ENCODE measurements at places on chromosomes 16 and 17.

- no peak for DNase-seq
These were observed 725 bp downstream of the KRTAP16-1 start for GRCh38 chr17:41308251-41308917.

GRCh38 chr16:69941251-69942098 lies 9.7 kb upstream of the CLEC18A start:
- no peak for DNase-seq

DNA sequence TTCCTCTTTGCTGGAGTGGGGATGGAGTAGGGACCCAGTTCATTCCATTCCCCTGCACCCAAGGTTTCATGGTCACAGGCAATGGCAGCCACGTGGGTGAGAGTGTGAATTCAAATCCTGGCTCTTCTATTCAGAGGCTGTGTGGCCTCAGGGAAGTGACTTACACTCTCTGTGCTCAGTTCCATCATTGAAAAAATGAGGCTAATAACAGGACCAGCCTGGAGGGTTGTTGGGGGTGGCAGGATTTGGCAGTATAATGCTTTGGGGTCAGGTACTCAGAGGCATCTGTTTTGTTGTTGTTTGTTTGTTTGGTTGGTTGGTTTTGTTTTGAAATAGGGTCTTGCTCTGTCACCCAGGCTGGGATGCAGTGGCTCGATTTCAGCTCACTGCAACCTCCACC lies 2.2 kb upstream of the CRISPLD2 start:
- DNase-seq, result no peak

DNA sequence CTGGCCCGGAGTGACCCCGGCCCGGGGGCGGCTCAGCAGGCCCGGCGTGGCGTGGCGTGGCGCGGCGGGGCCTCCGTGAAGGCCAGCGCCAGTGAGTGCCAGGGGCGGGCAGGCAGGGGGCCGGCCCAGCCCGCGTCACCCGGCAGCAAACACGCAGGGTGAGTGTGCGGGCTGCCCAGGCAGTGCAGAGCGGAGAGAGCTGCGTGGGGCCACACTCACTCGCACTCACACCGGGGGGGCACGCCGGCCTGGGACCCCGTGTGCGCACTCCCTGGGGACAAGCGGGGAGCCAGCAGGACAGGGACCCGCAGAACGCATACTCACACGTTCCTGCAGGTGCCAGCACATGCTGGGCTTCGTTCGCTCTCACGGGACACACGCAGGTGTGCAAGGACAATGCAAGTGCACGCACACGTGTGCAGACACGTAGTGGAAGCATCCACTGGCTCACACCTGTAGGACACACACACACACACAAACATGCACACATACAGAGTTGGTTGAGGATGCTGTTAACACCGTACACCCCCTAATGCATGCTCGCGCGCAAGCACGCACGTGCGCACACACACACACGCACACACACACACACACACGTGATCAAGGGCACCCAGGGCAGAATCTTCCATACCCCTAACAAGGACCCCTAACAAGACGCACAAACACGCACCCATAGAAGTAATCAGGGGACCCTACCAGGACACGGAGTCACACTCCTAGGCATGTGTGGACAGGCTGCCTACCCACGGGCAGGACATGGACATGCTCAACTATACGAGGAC lies 7.7 kb downstream of the USP6 start:
- no peak for DNase-seq

DNA sequence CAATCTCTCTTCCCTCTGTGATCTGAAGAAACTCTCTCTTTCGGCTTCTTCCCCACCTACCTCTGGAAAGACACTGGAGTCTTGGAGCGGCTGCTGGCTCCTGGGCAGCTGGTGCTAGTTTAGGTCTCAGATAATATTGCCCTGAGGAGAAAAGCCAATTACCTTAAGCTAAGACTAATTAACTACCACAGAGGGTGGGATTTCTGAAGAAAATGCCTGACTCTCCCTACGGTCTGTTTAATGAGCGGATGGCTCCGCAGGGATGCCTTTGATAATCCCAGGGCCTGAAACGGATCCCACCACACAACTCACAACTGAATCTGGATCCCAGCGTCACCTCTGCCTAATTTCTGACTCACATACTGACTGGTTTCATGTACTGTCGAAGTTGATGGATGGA lies 127.0 kb upstream of the NLRP1 start:
- DNase-seq, result no peak

All from epithelial cell of esophagus (primary cell).